DND-41 (cell line): ENCODE measurements at places on chromosomes 13 and 19.

DNA sequence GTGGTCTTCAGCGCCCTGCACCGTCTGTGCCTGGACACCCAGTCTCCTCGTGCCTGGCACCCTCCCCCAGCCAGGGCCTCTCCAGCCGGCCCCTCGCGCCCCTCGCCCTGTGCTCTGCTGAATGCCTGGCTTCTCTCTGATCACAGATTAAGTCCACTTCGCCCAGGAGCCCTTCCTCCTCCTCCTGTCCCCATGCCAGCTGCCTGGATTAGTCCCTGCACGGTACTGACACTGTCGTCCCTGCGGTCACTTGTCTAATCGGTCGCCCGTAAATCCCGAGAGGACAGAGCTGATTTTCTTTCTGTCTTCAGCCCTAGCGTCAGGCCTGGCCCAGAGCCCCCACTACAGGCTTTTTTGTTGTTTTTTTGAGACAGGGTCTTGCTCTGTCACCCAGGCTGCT lies 6.6 kb downstream of the THOP1 start:
- H3K4me3 ChIP-seq = no peak overlapping the region
- no peaks in the 10 kb centered on the region for H3K27me3 ChIP-seq
- H3K36me3 ChIP-seq = peaks cover 82% of the 10 kb centered on the region
- no peak for DNase-seq
- H3K4me1 ChIP-seq = peaks cover 13% of the 10 kb centered on the region
- no peak overlapping the region for H3K27ac ChIP-seq

GRCh38 chr19:16829822-16830289 lies 658 bp downstream of the SIN3B start:
- H3K4me1 ChIP-seq = peaks cover 19% of the 10 kb centered on the region
- no peaks in the 10 kb centered on the region for H3K27me3 ChIP-seq

- peaks cover 5% of the 10 kb centered on the region for H3K4me1 ChIP-seq
- no peaks in the 10 kb centered on the region for H3K36me3 ChIP-seq
- H3K27me3 ChIP-seq = no peaks in the 10 kb centered on the region
- H3K4me3 ChIP-seq = no peak overlapping the region
- DNase-seq = no peak
Measured at GRCh38 chr13:110103026-110103425, 203.9 kb downstream of the COL4A1 start.

GRCh38 chr19:21256722-21257121 lies 72.5 kb downstream of the ZNF708 start:
- no peaks in the 10 kb centered on the region for H3K36me3 ChIP-seq
- no peak overlapping the region for H3K27ac ChIP-seq
- DNase-seq = no peak
- H3K4me3 ChIP-seq = no peak overlapping the region

GRCh38 chr13:52359534-52359933 lies 46.4 kb downstream of the THSD1 start:
- H3K27ac ChIP-seq = no peak overlapping the region
- no peaks in the 10 kb centered on the region for H3K36me3 ChIP-seq
- no peak for DNase-seq

DNA sequence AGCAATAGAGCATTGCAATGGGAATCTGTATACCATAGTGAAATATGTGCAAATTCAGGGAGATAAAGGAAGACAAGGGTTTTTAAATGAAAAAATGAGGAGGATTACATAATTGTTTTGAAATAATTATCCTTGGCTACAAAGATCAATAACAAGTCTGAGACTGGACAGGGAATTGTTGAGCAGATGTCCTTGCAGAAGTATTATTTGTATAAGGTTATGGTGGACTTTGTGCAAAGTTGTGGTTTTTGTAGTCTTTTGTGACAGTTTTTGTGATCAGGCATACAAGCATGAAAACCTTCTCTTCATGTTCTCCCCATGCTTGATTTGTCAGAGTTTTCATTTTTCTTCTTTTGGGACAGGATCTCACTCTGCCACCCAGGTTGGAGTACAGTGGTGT lies 25.3 kb upstream of the ZNF780A start:
- no peak overlapping the region for H3K4me3 ChIP-seq
- H3K4me1 ChIP-seq = no peaks in the 10 kb centered on the region
- DNase-seq = no peak
- no peaks in the 10 kb centered on the region for H3K27me3 ChIP-seq
- H3K27ac ChIP-seq = no peak overlapping the region

DNA sequence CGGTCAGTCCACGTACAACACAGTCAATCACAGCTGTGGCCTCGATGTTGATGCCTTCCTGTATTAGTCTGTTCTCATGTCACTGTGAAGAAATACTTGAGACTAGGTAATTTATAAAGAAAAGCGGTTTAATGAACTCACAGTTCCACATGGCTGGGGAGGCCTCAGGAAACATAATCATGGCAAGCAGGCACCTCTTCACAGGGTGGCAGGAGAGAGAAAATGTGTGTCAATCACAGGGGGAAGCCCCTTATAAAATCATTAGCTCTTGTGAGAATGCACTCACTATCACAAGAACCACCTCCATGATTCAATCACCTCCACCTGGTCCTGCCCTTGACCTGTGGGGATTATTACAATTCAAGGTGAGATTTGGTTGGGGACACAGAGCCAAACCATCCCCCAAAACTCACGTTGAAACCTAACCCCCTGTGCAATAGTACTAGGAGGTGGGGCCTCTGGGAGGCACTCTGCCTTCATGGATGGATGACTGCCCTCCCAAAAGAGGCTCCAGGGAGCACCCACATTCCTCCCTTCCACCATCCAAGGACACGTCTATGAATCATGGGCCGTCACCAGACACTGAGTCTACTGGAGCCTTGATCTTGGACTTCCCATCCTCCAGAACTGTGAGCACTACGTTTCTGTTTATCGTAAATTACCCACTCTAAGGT lies 2.3 kb upstream of the PROZ start:
- DNase-seq = no peak
- peaks cover 3% of the 10 kb centered on the region for H3K27me3 ChIP-seq
- no peak overlapping the region for H3K27ac ChIP-seq
- peaks cover 23% of the 10 kb centered on the region for H3K4me1 ChIP-seq
- no peaks in the 10 kb centered on the region for H3K36me3 ChIP-seq
- H3K4me3 ChIP-seq = no peak overlapping the region

- no peaks in the 10 kb centered on the region for H3K4me1 ChIP-seq
- no peak for DNase-seq
- no peak overlapping the region for H3K4me3 ChIP-seq
- H3K36me3 ChIP-seq = no peaks in the 10 kb centered on the region
- H3K27ac ChIP-seq = no peak overlapping the region
Measured at GRCh38 chr19:10005632-10006334, 4.5 kb downstream of the COL5A3 start.

DNA sequence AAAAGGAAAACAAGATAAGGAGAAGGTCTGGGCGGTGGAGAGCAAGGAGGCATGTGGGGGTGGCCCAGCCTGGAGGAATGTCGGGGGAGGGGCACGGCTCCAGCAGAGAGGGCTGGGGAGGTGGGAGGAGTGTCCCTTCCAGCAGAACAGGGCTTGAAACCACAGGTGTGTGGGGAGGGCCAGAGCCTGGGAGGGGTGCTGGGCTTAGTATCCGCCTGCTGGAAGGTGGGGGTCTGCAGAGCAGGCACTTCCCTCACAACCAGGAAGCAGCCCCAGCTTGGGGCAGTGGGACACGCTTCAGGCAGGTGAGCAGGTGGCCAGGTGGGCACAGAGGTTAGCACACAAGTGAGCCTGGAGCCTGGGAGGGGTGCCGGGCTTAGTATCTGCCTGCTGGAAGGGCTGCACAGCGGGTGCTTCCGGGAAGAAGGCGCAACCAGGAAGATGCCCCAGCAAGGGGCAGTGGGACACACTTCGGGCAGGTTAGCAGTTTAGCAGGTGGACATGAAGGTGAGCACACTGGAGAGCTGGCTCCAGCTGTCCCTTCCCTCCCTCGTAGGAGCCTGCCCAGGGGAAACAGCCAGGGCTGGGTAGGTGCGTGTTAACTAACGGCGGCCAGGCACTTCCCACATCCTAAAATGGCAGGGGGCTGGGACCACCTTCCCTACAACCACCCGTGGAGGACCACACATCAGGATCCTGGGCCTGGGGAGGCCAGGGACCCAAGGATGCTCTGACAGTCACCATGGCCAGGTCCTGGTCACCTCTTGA lies 3.0 kb downstream of the GAS6 start:
- H3K4me3 ChIP-seq = no peak overlapping the region
- peaks cover 6% of the 10 kb centered on the region for H3K4me1 ChIP-seq
- no peak for DNase-seq
- H3K27ac ChIP-seq = no peak overlapping the region
- peaks cover 16% of the 10 kb centered on the region for H3K27me3 ChIP-seq

DNA sequence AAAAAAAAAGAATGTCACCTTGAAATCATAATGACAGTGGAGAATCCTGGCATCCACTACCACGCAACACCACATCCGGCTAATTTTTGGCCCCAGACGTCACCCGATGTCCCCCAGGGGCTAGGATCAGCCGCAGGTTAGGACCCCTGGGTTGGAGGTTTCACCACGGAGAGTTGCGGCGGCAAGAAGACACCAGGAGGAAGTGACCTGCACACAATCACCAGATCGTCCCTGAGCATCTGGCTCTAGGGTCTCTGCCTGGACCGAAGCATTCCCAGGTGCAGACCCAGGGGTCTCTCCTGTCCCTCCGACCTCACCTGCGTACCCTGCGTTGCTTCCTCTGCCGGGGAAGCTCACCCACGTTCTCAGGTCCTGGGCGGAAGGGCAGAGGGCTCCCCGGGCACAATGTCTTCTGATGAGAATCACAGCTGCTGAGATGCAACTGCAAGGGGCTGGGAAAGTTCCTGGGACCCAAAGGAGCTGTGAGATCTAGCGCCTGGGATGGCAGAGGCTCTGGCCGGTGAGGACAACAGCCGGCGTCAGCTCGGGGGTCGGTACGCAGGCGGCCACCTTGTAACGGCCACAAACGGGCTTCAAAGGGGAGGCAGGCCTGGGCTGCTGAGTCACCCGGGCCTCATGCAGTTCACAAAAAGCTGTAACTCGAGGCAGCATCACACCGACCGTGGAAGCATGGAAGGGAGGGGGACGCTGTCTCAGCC lies 111.2 kb downstream of the GADD45B start:
- no peak overlapping the region for H3K4me3 ChIP-seq
- no peak for DNase-seq
- H3K4me1 ChIP-seq = no peaks in the 10 kb centered on the region
- H3K27me3 ChIP-seq = no peaks in the 10 kb centered on the region

GRCh38 chr13:28964803-28965202 lies 144.7 kb downstream of the MTUS2 start:
- no peak overlapping the region for H3K4me3 ChIP-seq
- no peak overlapping the region for H3K27ac ChIP-seq
- no peaks in the 10 kb centered on the region for H3K27me3 ChIP-seq
- no peaks in the 10 kb centered on the region for H3K4me1 ChIP-seq
- H3K36me3 ChIP-seq = no peaks in the 10 kb centered on the region

GRCh38 chr13:83941701-83942335 lies 59.5 kb upstream of the SLITRK1 start:
- H3K4me1 ChIP-seq = no peaks in the 10 kb centered on the region
- DNase-seq = no peak
- no peak overlapping the region for H3K27ac ChIP-seq
- no peak overlapping the region for H3K4me3 ChIP-seq

GRCh38 chr19:12974301-12975220 lies 5.2 kb downstream of the DAND5 start:
- DNase-seq = no peak
- H3K4me1 ChIP-seq = no peaks in the 10 kb centered on the region
- no peaks in the 10 kb centered on the region for H3K27me3 ChIP-seq
- no peak overlapping the region for H3K4me3 ChIP-seq
- H3K36me3 ChIP-seq = no peaks in the 10 kb centered on the region

GRCh38 chr19:56125806-56126590 lies 4.9 kb upstream of the ZNF787 start:
- H3K27me3 ChIP-seq = no peaks in the 10 kb centered on the region
- no peak for DNase-seq
- H3K4me3 ChIP-seq = no peak overlapping the region
- H3K36me3 ChIP-seq = no peaks in the 10 kb centered on the region

DNA sequence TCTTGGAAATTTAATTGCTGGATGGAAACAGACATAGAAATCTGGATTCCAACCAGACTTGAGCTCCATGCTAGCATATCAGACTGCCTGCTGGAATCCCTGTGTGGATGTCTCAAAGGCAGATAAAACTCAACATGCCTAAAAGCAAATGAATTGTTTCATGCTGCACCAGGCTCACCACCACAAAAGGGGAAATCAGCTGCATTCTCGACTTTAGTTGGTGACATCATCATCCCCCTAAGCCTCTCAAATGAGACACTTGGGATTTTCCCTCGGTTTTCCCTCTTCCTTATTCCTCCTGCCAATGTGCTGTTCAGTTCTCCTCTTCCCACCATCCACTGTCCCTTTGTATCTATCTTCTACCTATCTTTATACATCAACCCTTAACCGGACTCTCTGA lies 134.3 kb downstream of the ZDHHC20 start:
- no peak for DNase-seq
- H3K27me3 ChIP-seq = no peaks in the 10 kb centered on the region
- H3K36me3 ChIP-seq = peaks cover 39% of the 10 kb centered on the region
- no peak overlapping the region for H3K27ac ChIP-seq

GRCh38 chr19:31664096-31664495 lies 314.9 kb upstream of the TSHZ3 start:
- H3K4me1 ChIP-seq = no peaks in the 10 kb centered on the region
- H3K27me3 ChIP-seq = no peaks in the 10 kb centered on the region
- H3K36me3 ChIP-seq = no peaks in the 10 kb centered on the region
- no peak overlapping the region for H3K4me3 ChIP-seq
- no peak for DNase-seq

- no peaks in the 10 kb centered on the region for H3K27me3 ChIP-seq
- peaks cover 9% of the 10 kb centered on the region for H3K4me1 ChIP-seq
- H3K36me3 ChIP-seq = no peaks in the 10 kb centered on the region
- H3K27ac ChIP-seq = no peak overlapping the region
Measured at GRCh38 chr13:30666113-30666512, 48.4 kb downstream of the USPL1 start.

GRCh38 chr13:73464758-73465616 lies 406.2 kb downstream of the KLF5 start:
- no peaks in the 10 kb centered on the region for H3K36me3 ChIP-seq
- no peaks in the 10 kb centered on the region for H3K4me1 ChIP-seq
- no peak for DNase-seq

- peaks cover 24% of the 10 kb centered on the region for H3K36me3 ChIP-seq
- H3K27me3 ChIP-seq = no peaks in the 10 kb centered on the region
- peak within 1 kb of the TSS; percentile 97 for H3K27ac ChIP-seq
Measured at GRCh38 chr13:32538621-32539246, at the start of gene N4BP2L2. Gene N4BP2L2 (minus strand): TSS chr13:32538795. CDS start chr13:32537027, 1,768 bp downstream.

GRCh38 chr13:113935001-113935844 lies 38.7 kb downstream of the C13orf46 start:
- no peaks in the 10 kb centered on the region for H3K36me3 ChIP-seq
- H3K4me1 ChIP-seq = no peaks in the 10 kb centered on the region
- no peak overlapping the region for H3K4me3 ChIP-seq
- no peak for DNase-seq

GRCh38 chr19:15240515-15240914 lies 8.3 kb upstream of the EPHX3 start:
- H3K4me1 ChIP-seq = no peaks in the 10 kb centered on the region
- H3K36me3 ChIP-seq = peaks cover 93% of the 10 kb centered on the region
- no peak overlapping the region for H3K4me3 ChIP-seq
- no peaks in the 10 kb centered on the region for H3K27me3 ChIP-seq

DNA sequence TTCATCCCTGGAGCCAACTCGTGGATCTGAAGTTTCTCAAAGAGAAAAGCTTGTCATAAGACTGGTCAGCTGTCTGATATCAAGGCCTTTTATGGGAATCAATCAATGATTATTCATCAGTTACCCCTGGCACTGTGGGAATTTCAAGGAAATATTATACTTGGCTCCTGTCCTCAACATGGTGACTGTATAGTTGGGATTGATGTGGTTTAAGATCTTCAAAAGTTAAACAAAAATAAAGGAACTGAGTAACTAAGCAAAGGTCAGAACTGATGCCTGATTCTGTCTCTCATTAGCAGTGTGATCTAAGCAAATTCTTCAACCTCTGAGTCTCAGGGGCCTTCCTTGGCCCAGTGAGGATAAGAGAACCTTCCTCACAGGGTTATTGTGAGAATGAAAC lies 22.2 kb upstream of the SERPINE3 start:
- H3K4me3 ChIP-seq = no peak overlapping the region
- no peaks in the 10 kb centered on the region for H3K4me1 ChIP-seq
- H3K27me3 ChIP-seq = peaks cover 9% of the 10 kb centered on the region
- H3K27ac ChIP-seq = no peak overlapping the region
- DNase-seq = no peak
